ENCODE measurements at places on chromosomes 5 and 9.

DNA sequence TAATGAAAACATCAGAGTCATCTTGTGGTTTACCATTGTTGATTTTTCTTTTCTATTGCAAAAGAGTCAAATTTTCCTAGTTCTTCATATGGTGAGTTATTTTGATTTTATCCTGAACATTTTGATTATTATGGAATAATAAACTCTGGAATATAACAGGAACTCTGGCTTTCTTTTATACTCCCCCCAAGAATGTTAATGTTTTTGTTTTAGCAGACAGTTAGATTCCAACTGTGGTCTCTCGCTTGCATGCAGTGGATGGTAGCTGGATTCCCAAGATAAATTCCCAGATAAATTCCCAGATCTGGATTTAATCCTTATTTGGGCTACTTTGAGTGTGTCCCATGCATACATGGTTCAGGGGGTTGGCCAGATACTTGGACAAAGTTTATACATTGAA is 109.8 kb downstream of the NSG2 start:
- DNase-seq: no peak

GRCh38 chr5:39015743-39016586 is 58.2 kb downstream of the RICTOR start:
- DNase-seq: no peak

GRCh38 chr5:31113101-31113500 is 80.4 kb upstream of the CDH6 start:
- no peak for DNase-seq

DNA sequence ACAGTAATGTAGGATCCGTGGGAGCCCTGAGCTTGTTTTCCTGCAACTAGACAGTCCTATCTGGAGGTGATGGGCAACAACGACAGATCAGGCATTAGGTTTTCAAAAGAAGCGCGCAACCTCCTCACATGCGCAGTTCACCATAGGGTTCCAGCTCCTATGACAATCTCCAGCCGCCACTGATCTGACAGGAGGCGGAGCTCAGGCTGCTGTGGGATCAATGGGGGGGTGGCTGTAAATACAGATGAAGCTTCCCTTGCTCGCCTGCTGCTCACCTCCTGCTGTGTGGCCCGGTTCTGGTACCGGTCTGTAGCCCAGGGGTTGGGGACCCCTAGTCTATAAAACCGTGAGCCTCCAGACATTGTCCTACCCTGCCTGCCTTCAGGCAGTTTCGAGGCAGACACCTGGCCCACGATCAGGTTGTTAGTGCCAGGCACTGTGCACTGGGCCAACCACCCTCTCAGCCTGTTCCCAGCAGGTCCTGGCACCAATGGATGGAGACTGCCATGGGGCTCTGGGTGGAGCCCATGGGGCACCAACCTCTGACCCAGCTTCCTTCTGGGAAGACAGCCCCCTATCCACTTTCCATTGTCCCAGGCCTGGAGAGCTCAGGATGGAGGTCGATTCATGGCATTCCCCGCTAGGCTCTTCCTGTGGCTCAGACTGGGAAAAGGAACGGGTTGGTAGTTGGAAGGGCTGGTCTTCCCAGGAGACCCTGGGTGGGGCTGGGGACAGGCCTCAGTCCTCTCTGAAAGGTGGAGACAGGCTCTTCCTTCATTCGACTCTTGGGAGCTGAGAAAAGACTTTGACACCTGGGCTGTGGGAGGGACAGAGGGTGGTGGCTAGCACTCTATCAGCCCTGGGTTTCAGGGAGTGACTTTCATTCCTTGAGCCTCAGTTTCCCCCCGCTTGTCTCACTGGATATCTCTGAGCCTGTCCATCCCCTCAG is 1.7 kb downstream of the ENDOG start:
- DNase-seq: no peak

GRCh38 chr5:132814503-132815294 is 1.6 kb downstream of the SOWAHA start:
- no peak for DNase-seq

- DNase-seq: no peak
These were observed 388.9 kb upstream of the TRPC7 start for GRCh38 chr5:136754216-136754615.

- no peak for DNase-seq
These were observed 32.8 kb upstream of the MSANTD3 start for GRCh38 chr9:100394032-100394695.

DNA sequence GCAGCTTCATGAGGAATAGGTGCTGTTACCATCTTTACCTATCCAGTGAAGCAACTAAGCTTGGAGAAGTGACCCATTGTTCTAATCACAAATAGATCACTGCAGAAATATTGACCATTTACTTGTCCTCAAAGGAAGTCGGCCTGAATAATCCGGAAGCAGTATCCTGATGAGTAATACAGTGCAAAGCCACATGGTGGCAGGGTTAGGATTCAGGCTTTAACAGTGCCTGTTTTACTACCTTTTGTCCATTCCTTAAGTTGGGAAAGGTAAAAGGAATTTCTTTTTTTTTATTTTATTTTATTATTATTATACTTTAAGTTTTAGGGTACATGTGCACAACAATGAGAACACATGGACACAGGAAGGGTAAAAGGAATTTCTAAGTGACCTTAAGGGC is 336.3 kb downstream of the KDM4C start:
- DNase-seq: no peak

DNA sequence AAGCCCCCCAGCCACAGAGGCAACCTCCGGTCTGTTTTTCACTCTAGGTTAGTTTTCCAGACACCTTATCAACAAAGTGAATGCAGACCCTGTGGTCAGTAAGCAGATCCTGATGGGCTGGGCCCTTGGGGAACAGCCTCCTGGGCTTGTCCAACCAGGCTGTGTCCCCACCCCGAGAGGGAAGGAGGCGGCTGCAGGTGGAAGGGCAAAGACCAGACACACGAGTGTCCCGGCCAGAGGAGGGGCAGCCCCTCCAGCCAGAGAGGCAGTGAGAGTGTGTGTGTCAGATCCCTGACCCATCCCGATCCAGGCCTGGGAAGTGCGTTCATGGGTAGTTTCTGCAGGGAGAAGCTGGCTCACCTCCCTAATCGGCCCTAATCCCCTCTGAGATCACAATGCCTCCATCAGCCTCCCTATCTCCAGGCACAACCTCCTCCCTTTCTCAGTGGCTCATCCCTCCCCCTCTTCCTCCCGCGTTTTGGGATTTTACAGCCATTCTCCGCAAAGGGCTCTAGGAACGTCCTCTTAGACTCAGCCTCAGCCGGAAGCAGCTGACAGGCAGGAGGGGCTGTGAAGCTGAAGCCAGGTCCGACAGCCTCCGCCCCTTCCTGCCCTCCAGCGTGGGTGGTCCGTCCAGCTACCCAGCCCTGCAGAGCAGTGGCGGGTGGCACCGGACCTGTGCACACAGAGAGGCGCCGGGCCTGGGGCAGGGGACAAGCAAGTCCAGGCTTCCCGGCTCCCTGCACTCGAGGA is 9.7 kb downstream of the SLC12A7 start:
- DNase-seq: peak; percentile 79

DNA sequence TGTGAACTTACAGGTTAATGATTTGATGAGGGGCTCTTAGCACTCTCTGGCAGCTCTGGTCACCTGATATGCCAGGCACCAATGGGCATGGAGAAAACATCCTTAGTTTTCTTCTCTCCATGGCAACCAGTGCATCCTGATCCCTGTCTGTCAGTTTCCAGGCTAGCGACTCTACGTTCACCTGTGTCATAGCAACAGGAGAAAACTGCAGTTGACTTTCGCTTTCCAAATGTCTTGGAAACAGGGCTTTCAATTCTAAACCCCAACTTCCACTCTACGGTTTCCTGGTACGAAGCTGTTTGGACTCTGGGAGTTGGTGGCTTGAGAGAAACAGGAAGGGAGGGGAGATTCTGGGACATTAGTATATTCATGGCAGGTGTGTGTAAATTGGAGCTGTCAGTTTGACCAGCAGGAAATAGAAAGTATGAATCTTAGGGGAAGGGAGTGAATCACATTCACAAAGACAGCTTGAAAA is 74.4 kb downstream of the SLC28A3 start:
- DNase-seq: no peak

DNA sequence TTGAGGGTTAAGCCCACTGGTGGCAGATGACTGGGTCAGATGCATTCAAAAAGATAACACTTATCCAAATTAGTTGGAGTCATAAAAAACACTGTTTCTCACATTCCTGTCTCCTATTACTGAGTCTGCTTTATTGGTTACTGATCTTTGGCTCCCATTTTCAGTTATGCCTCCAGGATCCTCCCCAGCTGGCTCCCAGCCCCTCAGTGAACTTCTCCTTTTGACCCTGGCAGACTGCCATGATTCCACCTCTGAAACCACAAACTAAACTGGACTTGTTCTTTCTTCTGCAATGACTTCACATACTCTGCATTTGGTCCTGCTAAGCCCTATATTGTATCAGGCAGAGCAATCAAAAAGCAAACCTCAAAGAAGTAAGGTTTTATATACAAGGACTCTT is 860.8 kb upstream of the DMAC1 start:
- peak; percentile 81 for DNase-seq

Data from right lobe of liver (tissue), 6 donors.